Neural crest cell (in vitro differentiated cells): ENCODE measurements at places on chromosomes 6 and 20. TPM values are rescaled to one million over a fixed set of nuclear protein-coding genes. Genes with fewer than 3 reads are reported as not detected.

The MLN gene
- total RNA-seq = not detected in 2 replicates

The GPR6 gene
- not detected in 2 replicates for total RNA-seq

The SYNGAP1 gene
- total RNA-seq = 72.4 and 73.5 TPM in 2 replicates

The NFYA gene
- total RNA-seq = 59.7 and 61.4 TPM in 2 replicates

The LRRN4 gene
- total RNA-seq = not detected in 2 replicates

The TMEM30A gene
- 44.5 and 47.3 TPM in 2 replicates for total RNA-seq

The PHACTR1 gene
- 10.3 and 10.4 TPM in 2 replicates for total RNA-seq

The MYLK4 gene
- 0.80 and 0.96 TPM in 2 replicates for total RNA-seq

DNA sequence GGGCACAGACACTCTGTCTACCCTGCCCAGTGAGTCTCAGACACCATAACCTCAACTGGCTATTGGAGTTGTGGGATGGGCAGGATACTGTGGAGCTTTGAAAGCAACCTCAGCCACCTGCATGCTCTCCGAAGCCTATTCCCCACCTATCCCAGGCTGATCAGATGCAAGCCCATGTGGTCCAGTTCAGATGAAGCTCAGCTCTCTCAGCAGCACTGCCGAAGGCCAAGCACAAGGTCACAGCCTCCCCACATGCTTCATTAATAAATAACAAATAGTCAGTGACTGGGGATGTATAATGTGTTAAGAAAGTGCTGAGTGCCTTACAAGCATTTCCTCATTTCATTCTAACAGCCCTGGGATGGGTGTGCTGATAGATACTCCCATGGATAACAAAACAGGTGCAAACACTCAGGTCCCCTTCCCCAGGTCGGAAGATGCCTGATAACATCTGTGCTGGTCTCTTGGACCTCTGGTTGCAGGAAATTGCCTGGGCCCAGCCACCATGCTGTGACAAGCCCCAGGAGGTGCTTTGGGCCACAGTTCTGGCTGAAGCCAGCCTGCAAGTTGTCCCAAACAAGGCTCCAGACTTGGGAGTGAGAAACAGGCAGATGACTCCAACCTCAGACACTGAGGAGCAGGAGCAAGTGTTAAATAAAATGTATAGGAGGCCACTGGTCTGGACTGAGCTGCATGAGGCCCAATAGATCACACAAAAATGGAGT lies 3.7 kb downstream of the ACSS1 start:
- DNase-seq = no peak

DNA sequence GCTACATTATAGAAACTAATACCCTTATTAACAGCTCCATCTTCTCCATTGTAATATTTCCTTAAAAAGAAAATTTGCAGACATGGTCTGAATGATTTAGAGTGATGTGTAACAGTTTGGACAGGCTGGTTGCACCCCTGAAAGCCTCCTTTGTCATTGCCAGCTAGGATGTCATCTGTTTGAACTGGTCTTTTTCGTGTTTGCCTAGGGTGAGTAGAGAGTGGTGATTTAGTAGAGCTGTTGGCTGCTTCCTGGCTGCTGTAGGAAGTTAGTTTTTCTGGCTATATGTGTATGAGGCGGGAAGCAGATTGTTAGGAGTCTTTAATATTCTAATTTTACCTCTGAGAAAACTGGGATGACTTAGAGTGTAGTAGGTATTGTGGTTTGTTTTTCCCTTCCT lies 101.1 kb downstream of the ZFAND3 start:
- no peak for DNase-seq

GRCh38 chr6:74671558-74672025 lies 534.3 kb downstream of the COL12A1 start:
- DNase-seq = no peak

DNA sequence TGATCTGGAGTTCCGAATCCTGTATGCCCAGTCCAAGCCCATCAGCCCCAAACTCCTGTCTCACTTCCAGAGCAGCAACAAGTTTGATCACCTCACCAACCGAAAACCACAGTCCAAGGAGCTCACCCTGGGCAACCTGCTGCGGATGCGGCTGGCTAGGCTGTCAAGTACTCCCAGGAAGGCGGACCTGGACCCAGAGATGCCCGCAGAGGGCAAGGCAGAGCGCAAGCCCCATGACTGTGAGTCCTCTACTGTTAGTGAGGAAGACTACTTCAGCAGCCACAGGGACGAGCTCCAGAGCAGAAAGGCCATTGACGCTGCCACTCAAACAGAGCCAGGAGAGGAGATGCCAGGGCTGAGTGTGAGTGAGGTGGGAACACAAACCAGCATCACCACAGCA lies 10.5 kb upstream of the DHX35 start:
- no peak for DNase-seq

DNA sequence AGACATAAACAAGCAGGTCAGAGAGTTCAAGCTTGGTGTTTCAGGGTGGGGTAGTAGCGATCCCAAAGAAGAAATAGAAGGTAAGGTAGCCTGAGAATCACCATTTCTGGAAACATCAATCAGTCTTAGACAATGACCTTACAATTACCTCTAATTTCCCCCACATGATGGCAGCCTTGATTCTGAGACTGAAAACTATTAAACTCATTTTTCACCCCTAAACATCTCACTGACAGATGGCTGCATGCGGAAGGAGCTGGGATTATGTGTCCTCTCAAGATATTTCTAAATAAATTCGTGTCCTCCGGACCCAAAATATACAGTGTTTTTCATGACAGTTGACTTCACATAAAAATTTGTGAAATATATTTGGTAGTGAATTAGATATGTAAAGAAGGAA lies 61.0 kb downstream of the KIF6 start:
- no peak for DNase-seq

DNA sequence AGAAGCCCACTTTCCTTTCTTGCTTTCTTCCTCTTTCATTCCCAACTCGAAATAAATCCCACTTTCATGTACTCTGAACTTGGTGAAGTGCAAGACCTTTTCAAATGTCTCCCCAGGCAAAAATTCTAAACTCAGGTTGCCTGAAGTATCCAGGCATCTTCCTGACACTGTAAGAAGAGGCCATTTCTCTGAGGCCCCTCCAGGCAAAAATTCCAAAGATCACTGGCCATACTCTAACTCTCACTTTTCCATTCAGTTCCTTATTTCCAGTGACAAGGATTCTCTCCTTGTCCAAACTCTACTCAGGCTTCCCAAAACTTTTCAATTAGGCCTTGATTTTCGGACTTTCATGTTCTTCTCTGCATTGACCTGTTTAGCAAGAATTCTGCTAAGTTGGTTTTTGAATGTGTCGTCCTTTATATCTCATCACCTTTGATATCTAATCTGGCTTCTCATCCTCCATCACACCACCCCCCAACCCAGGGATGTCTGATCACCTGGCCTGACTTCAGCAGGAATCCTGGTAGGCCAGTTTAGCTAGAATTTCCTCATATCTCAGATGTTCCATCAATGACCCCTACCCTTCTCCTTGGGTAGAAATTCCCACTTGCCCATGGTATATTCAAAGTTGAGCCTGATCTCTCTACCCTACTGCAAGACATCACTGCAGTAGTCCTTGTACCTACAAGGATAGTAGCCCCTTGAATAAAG lies 124.9 kb downstream of the RCAN2 start:
- DNase-seq = no peak

GRCh38 chr20:37315452-37316110 lies 26.1 kb downstream of the MANBAL start:
- DNase-seq = no peak

- DNase-seq = no peak
These were observed 1.0 kb upstream of the ECI2 start for GRCh38 chr6:4136354-4136831.

DNA sequence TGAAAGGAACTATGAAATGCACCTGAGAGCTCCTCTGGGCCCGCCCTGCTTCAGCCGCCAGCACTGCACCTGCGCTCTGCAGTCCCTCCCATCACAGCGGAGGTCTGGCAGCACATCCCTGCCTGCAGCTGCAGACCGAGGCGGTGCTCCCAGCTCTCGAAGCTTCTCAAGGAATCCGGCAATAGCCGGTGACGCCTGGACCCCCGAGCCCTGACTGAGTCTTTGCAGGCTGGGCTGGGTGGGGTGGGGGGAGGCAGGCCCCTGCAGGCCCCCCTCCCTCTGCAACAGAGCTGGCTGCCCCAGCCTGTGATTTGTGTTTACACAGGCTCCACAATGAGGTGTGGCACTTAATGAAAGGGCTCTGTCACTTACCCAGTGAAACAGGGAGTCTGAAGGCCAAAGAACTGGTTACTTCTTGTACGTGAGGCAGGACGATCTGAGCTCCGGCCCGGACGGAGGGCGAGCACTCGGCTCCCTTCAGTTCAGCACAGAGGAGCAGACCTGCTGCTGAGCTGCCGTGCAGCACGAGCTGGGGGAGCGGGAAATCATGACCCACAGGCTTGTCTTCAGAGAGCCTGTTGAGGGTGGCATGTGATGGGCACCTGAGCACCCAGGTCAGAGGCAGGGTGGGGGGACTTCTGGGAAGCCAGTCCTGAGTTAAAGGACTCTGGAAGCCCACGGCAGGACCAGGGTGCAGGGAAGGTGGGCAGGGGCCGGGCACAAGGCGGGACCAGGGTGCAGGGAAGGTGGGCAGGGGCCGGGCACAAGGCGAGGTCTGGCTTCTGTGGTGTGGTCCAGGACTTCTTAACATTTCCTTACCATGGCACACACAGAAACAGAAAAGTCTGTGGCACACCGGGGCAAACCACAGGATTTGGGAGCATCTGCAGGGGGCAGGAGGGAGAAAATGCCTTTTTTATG lies 192.3 kb upstream of the THBS2 start:
- DNase-seq = no peak

DNA sequence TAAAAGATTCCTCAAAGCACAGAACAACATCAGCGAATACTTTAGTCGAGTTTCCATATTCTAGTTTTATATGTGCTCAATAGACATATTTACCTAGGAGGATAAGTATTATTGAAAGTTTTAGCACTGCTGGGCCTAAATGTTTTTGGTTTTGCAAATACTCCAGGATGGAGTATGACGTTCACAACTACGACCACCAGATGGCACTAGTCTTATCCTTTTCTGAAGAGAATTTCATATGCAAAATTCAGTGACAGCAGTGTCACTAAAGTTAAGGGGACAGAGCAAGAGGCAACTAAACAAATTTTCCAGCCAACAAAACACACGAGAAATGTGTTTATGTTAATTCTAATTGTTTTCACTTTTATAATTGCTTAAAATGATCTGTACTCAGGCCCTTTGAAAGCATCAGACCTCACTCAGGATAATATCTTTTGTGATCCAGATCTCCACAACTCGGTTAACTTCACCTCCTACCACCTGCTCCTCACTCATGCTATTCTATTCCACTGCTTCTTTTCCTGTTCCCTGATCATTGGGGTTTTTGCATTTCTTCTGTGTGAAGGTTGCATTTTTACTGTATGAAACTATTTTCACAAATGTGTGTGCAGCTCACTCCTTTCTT lies 220.8 kb downstream of the TRDN start:
- peak; percentile 61 for DNase-seq

GRCh38 chr6:167647306-167647705 lies 179.4 kb upstream of the AFDN start:
- no peak for DNase-seq

DNA sequence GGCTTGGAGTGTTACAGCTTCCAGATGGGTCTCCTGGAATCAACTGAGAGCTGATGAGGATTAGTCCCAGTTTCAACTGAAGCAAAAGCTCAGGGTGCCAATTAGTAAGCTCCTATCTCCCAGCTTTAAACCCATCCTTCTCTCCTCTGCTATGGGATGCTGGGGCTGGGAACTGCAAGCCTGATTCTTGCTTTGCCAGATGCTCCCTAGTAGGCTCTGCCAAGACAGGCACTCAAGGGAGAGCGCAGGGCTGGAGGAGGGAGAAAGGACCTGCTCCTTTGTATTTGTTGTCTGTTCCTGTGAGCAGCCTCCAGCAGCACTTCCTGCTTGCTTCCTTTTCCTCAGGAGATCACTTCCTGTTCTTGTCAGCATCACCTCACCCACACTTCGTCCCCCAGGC lies 309.7 kb downstream of the KIF16B start:
- no peak for DNase-seq

- DNase-seq = no peak
These were observed 421.6 kb downstream of the BCKDHB start for GRCh38 chr6:80528115-80528514.

- DNase-seq = no peak
These were observed 1.4 kb downstream of the NRN1 start for GRCh38 chr6:6005051-6006005.
